ENCODE measurements at places on chromosomes 2 and 18.

DNA sequence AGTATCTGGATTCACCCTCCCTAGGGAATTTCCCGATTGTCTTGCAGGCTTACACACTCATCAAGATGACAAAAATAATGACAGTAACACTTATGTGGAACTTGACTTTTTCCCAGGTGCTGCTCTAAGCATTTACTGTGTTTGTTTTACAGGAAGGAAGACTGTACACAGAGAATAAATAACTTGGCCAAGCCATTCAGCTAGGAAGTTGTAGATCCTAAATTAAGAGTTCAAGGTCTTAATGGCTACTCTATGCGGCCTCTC is 549 bp upstream of the DPP4 start:
- no peak for DNase-seq

DNA sequence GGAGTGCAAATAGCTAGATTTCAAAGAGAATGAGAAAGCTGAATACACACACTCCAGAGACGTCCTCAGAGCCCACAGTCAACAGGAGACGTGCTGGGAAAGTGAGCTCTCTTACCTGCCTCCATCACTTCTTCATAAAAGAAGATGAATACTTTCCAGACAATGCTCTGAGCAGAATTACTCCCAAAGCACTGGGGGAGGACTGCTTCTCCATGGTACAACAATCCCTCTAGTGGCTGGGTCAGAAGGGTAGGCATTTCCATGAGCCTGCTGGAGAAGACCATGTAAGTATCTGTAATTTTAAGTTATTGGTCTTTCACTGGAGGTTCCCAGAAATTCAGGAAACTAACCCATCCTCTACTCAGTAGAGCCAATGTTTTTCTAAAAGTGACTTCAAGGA is 190.3 kb downstream of the RBM43 start:
- peak; percentile 57 for DNase-seq

DNA sequence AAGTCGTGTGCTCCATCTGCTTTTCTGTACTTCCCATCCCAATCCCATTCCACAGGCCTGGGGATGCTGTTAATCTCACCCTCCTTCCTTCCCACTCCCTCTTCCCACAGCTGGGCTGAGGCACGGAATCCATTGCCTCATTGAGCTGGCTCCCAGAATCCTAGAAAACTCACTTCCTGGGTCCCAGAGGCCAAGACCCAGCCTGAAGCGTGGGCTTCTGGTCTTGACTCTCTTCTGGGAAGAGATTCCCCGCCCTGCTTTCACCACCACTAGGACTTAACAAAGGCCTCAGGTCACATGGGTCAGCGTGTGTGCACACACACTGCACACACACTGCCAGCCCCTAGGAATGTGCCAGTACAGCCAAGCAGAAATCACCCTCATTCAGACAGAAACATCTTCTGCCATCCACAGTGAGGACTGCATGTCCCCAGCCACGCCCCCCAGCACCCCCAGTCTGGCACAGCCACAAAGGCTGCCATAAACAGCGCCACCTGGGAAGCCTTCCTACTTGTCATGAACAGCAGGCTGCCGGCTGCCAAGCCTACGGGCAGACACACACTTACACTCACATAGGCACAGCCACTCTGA is 165.8 kb downstream of the TNS1 start:
- peak; percentile 74 for DNase-seq

- no peak for DNase-seq
Measured at GRCh38 chr2:48199070-48199469, 292.8 kb upstream of the FBXO11 start.

- peak; percentile 40 for DNase-seq
Measured at GRCh38 chr2:197958592-197959150, 154.3 kb downstream of the PLCL1 start.

DNA sequence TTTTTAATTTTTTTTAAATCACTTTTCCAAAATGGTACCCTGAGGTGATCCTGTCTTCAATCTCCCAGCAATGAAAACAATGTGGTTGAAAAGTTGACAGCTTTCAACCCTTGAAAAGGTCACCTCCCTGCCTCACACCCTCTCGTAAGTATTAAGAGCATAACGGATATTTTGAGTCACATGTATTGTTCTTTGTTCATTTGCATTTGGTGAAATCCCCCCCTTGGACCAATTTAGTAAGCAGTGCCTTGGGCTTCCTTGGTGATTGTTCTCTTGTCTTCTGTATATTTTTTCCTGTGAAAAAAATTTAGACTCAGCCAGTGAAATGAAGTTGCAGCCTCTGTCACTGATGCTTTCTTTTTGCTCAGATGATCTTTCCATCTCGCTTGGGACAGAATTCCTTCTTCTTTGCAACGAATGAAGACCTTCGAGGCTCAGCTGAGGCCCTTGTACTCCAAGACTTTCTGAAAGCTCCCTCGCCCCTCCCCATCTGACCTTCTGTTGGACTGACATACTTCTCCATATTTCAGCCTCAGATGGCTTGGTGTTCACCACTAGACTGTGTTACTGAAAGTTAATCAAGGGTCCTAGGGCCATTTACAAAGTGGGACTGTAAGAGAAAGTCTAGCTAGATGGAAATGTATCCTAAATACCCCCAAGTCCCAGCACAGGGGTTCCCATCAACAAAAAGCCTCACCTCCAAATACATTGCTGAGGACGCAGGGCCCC is 158.4 kb downstream of the BCL2 start:
- DNase-seq = no peak

- DNase-seq = no peak
Measured at GRCh38 chr18:23824669-23825068, 135.4 kb downstream of the LAMA3 start.

DNA sequence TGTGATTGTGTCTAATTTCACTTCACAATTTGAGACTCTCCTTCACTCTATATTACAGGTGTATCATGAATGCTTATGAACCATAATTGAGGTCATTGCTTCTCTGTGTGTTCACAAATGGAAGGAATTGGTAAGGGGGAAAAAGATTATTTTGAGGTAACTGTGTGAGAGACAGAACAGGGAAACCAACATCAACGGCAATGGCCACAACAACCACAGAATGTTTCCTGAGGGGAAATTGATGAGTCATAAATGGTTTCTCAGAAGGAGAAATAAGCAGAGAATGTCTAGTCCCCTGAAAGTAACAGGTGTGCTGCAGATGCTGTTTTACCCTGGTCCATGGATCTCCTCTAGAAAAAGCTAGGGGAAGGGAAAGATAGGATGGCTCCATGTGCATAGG is 361.2 kb upstream of the GALNT5 start:
- DNase-seq = peak; percentile 67

Data from fibroblast of upper back skin (primary cell).